Inflammatory macrophage treated with lipopolysaccharide for 4 hours (primary cell): ENCODE measurements at places on chromosomes 3 and 15.

GRCh38 chr3:196193736-196194541 lies 17.3 kb downstream of the ZDHHC19 start:
- DNase-seq, result peak; percentile 93

DNA sequence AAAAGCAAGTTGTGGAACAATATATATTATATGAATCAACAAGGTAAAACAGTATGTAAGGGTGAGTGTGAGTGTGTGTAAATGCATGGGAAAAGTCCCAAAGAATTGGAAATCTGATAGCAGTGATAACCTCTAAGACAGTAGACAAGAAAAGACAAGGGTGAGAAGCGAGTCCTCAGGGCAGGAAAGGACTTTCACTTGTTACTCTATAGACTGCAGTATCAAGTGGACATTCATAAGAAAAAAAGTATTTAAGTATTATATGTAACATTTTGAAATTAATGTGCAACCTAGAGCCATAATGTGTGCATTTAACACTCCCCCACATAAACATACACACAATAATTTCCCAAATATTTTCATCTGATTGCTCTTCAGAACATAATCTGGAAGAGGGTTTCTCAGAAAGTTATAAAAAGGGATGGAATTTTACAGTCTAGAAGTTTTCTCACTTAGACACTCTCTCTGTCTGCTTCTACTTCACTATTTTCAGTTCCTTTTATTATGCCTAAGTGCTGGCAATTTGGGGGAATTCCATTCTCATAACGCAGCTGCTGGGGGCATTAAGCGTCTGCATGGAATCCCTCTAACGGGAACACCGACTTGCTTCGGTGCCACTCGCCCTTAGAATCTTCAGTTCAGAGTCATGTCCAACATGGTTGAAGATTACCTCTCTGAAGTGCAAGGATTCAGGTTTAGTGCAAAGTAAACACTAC lies 50.0 kb upstream of the CDIN1 start:
- DNase-seq, result no peak

DNA sequence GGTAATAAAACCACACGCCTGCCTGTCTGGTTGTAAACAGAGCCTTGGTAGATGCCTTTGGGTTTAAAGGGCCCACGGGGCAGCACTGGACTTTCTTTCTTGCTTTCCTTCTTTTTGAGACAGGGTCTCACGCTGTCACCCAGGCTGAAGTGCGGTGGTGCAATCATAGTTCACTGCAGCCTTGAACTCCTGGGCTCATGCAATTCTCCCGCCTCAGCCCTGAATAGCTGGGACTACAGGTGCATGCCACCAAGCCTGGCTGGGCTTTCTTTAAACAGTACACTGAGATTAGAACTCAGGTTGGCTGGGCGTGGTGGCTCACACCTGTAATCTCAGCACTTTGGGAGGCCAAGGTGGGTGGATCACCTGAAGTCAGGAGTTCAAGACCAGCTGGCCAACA lies 42.2 kb downstream of the POC1A start:
- DNase-seq, result no peak

DNA sequence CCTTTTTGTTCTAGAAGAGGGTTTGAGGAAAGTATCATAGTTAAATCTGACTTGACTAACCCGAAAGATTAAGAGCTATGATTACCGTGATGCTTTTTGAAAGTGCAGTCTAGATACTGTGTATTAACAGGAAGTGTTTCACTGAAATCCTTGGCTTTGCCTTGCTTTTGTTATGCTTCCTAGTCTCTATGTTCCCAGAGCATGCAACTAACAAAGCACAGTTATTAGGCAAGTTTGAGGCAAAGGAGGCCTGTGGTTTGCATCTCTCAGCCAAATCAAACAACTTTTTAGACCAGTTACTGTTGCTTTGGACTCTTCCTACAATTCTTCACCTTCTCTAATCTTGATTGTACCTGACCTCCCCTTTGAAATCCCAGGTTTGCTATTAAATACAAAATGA lies 3.9 kb downstream of the LXN start:
- no peak for DNase-seq

- peak; percentile 95 for DNase-seq
These were observed 228.7 kb downstream of the MBNL1 start for GRCh38 chr3:152497457-152497856.

DNA sequence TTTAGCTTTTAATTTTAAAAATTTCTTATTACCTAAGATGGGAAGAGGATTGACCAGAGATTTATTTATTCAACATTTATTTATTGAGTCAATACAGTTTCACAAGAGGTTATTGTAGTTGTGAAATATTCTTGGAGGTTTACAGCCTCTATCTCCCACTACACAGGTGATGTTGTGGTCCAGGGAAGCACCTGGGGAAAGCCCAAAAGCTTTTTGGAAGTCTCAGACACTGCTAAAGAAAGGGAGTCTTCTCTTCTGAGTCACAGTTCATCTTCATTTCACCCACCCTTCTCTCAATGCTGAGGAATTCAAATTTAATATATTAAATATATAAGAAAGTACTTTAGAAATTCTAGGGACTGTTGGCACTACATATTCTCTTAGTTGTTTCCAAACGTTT lies 41.8 kb downstream of the SERPINI1 start:
- DNase-seq, result no peak

GRCh38 chr15:23851921-23852320 lies 164.8 kb upstream of the NDN start:
- no peak for DNase-seq

DNA sequence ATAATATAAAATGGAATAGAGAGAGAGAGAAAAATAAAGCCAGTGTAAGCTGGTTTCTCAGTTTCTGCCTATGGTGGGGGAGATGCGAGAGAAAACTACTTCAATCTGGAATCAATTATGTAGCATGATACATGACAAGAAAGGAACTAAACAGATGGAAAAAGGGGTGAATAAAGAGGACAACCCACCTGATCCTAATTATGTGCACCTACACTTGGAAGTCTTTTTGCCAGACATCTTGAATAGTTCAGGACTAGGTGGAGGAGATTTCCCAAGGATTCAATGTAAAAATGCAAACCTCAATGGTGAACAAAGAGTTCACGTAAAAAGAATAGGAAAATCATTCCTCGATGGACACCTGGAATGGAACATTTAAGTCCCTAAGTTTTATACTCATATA lies 524.4 kb upstream of the RGMA start:
- no peak for DNase-seq

- peak; percentile 56 for DNase-seq
These were observed 18.6 kb downstream of the ZDHHC19 start for GRCh38 chr3:196192524-196193051.

DNA sequence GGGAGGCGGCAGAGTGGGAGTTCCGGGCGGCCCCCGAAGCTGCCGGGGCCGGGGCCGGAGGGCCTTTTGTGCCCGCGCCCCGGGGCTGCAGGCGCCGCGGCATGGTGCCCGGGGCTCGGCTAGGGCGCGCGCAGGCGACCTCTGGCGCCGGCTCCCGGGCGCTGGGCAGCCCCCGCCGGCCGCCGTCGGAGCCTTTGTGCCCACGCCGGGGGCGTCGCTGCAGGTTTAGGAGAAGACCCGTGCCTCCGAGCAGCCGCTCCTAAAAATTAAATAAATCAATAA lies 299 bp downstream of the PAQR9 start:
- DNase-seq, result no peak

GRCh38 chr3:127391436-127392155 lies 103.8 kb upstream of the PRR20G start:
- no peak for DNase-seq

DNA sequence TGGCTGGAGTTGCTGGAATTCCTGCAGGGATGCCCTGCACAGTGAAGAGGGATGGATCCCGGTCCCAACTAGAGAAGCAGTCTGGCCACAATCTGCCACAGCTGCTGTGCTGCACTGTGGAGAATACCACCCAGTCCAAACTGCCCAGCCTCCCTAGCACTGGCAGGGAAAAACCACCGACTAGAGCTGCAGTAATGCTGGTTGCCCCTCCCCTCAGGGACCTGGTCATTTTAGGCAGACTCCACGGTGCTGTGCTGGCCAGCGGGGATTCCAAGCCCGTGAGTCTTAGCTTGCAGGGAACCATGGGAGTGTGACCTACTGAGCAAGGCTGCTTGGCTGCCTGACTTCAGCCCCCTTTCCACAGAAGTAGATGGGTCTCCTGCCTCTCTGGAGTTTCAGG lies 478.0 kb upstream of the ATP11B start:
- DNase-seq, result no peak

DNA sequence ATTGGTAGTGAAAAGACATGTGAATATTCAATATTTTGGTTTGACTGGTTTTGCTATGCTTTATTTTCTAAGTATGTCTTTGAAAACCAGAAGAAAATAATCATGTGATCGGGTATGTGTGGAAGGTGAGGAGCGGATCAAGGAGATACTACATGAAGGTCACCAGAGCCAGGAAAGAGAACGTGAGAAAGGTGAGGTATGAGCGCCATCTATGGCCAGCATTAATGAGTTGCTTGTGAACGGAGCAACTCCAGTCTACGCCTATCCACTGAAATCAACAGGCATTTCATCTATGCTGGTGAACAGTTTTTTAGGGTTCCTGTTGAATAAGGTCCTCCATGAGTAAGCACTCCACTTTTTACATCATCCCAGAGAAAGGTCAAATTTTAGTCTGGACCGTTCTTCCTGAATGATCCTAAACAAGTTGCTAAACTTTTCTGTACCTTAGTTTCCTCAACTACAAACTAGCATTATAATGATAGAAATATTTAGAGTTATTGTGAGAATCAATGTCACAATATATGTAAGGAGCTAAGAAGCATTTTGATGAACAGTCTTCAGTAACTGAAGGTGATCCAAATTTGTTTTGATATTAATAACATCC lies 1435.2 kb upstream of the CADM2 start:
- peak; percentile 8 for DNase-seq

DNA sequence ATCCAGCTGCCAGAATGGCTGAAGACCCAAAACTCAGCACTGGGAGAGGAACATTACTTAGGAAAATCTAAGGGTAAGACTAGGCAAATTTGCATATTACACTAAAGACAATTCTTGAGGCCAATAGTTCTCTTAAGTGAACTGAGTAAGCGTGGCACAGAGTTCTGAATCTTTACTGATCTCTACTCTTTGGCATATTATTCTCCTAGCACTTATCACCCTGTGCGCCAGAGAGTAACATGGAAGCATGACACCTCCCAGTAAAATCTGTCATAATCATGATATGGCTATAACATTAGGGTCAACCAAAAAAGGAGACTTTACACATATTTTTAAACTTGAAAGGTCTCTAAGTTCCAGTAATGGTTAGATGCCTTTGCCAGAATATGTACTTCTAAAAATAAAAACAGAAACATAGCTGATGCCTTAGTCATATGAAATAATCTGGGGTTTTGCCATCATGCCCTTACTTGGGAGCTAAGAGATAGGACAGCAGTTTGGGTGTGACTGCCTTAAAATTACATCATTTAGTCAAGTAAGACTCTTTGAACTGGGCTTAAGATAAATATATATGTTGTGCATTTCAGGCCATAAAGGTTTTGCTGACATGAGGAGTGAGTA lies 290.5 kb downstream of the PLCL2 start:
- no peak for DNase-seq

- no peak for DNase-seq
These were observed 309.9 kb downstream of the CLSTN2 start for GRCh38 chr3:140244893-140245292.

- no peak for DNase-seq
These were observed 18.8 kb upstream of the GASK1A start for GRCh38 chr3:42960282-42960681.

DNA sequence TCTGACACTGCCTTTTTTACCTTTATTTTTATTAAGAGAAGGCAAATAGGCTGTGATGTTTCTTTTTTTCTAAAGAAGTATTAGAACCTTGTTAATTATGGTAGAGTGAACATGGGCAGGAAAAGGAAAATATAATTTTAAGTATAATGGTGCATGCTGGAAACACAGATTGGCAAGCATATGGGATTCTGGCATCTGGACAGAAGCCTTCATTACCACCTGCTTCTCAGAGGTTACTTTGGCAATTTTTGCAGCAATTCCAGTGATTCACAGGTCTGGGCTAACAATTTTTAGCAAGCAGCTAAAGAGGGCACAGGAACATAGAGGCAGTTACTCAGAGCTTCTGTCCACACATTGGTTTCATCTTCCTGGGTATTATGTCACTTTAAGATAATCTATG lies 258.3 kb downstream of the DIPK2A start:
- no peak for DNase-seq

DNA sequence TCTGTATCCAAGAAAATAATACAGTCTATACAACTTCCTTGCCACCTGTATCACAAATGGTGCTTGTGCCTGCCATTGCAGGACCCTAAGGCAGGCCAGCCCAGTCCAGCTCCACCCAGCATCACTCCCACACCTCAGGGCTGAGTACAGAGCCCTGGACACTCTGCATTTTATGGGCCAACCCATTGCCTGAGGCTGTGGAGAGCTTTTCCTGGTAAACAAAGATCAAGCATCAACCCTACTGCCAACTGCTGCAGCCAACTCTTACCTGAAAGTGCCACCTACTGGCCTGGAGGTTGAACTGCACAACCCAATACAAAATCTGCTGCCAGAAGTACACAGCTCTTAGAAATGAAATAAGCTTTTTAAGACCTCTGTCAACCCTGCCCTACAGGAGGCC lies 1082.2 kb downstream of the NAALADL2 start:
- no peak for DNase-seq

DNA sequence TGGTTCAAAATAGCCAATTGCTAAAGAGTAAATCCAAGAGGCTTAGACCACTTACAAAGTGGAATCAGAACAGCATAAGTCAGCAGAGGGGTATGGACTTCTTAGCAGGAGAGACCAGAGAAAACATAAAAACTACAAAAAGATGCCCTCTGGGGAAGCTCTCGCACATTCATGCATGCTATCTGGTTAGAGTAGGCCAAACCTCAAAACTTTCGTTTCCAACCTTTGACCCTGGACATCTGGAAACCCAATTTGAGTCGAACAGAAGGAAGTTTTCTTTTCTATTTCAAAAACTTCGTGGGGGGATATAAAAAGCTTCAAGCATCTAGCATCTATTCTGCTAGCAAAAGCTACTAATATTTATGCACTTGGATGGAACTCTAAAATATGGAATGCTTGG lies 523.9 kb upstream of the AGTR1 start:
- DNase-seq, result no peak

DNA sequence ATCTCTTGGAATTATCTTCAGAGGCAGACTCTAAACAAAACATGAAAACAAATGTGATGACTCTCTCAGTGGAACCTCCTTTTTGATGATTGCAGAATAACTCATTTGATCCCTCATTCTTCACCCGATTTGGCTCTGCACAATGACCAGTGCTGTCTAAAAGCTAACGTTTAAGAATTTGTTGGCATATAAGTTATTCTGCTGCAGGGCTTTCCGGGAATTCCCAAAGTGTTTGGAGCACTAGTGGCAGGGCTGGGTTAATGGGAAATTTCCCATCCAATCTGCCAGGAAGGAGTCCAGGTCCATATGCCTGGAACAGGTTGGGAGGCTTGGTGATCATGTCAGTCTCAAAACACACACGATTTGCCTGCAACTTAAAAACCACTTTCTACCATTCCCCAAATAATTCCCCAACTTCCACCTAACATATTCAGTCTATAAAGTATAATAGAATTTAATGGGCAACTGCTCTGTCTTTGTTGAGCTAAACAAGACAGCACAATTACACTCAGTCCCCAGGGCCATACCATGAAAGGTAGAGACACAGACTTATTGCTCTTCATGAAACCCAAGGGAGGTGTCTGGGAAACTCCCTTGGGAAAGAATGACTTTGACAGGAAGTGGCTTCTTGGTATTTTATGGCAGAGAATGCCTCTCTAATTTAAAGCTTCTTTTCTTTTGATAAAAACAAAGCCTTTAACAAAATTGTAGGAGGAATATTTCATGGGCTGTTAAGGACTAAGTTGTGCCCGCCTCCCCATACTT lies 38.0 kb downstream of the ARRDC4 start:
- no peak for DNase-seq

GRCh38 chr15:76337059-76337695 lies 604 bp downstream of the ISL2 start:
- DNase-seq, result peak; percentile 76
